ENCODE measurements at places on chromosomes 13 and 19.

DNA sequence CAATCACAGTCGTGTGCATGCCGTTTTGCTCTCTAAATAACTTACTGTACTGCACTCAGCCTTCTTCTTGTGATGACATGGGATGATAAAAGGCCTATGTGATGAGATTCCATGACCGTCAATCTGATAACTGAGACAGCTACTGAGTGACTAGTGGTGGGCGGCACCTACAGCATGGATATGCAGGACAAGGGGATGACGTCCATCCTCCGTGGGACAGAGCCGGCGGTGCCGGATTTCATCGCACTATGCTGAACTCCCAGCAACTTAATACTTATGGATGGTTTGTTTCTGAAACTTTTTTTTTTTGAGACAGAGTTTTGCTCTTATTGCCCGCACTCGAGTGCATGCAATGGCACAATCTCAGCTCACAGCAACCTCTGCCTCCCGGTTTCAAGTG is 146.8 kb upstream of the TSHZ3 start:
- DNase-seq: no peak

DNA sequence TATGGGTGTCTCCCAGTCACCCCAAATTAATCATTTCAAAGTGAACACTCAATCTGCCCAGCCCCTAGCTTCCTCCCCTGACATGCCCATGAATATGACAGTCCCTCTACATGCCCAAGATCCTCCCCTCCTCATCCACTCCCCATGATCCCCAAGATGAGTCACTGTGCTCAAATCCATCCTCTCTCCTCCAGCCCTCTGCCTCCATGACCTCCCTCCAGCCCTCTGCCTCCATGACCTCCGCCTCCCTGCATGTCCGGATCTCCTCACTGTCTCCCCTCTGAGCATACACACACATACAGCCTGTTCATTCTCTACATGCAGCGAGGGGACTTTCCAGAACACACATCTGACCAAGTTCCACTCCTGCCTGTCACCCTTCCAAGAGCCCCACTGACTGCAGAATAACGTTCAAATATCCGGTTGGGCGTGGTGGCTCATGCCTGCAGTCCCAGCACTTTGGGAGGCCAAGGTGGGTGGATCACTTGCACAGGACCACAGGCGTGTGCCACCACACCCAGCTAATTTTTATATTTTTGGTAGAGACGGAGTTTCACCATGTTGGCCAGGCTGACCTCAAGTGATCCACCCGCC is 18.4 kb upstream of the FEM1A start:
- no peak for DNase-seq

GRCh38 chr19:7677669-7678311 is 900 bp downstream of the MCEMP1 start:
- DNase-seq: no peak

GRCh38 chr13:77508959-77509620 is 26.4 kb upstream of the SCEL start:
- DNase-seq: no peak

DNA sequence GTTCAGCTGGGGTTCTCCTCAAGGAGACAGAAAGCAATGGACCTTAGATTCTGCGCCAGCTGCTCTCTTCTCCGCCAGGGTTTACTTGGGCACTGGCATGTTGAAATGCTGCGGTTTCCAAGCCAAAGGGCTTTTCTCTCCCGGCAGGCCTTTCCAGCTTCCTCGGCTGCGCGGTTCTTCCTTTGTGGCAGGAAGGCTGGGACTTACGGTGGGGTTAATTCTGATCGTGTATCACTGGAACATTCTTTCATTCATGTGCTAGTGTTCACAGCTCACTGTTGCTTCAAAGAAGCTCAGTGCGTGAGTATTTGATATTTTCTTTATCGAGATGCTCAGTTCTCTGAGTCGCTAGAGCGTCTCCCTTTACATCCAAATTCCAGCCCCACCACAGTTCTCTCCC is 723.2 kb downstream of the UQCRFS1 start:
- no peak for DNase-seq

DNA sequence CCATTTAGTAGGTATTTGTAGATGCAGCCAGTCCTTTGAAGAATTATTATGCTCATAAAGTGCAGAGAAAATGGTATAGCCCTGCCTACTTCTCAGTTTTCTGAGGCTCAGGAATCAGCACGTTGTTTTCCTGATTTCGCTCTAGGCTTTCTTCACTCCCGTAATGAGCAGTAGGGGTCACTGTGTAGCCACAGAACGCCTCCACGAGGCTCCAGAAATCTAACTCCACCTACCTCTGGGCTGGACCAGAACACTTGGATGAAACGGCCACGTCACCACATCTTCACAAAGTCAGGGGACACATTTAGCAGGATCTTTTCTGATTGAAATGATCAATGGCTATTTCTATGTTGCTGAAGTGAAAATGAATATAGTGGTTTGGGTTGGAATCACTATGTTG is 49.8 kb upstream of the GTF3A start:
- peak; percentile 58 for DNase-seq

GRCh38 chr13:111907341-111907880 is 159.5 kb upstream of the SOX1 start:
- DNase-seq: no peak

GRCh38 chr19:3149526-3150505 is 14.0 kb downstream of the GNA15 start:
- DNase-seq: no peak

- peak; percentile 47 for DNase-seq
Measured at GRCh38 chr19:3343619-3344502, 22.5 kb upstream of the NFIC start.

- DNase-seq: no peak
Measured at GRCh38 chr13:42735010-42735409, 46.4 kb upstream of the FAM216B start.

GRCh38 chr13:99087954-99088491 is 110.2 kb upstream of the DOCK9 start:
- DNase-seq: peak; percentile 48

GRCh38 chr19:46678110-46678732 is 17.2 kb upstream of the DACT3 start:
- peak; percentile 26 for DNase-seq

DNA sequence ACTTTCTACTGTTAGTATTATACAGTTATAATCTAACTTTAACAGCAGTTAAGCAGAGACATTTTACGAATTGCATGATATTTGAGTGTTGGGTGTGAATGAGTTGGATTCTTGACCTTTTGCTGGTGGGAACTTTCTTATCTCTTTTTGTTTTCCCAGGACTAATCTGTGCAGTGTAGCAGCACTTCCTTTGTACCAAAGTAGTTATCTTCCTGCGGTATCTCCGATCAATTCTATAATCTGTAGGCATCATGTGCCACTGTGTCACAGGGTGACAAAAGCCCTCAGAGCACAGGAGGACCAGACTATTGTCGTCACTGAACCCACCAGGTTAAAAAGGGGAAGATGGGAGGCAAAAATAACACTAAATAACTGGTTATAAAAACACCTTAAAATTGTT is 823.5 kb downstream of the GPC5 start:
- no peak for DNase-seq

All from CD4-positive, alpha-beta T cell treated with Interleukin-15 for 4 hours (primary cell).